Lower lobe of right lung (tissue), 2 donors: ENCODE measurements at places on chromosomes 7 and 10.

DNA sequence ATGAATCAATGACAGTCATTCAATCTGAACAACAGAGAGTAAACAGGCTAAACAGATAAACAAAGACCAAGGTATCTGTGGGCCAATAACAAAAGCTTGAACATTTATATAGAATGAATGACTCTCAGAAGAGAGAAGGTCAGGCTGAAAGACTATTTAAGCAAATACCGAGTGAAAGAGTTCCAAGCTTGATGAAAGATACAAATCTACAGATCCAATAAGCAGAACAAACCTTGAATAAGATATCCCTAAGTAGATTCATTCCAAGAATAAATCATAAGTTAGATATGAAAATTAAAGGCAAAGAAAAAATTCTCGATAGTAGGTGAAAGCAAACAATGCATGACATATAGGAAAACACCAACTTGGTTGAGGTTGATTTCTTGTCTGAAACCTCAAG, 376.4 kb upstream of the IGFBP3 start:
- no peak for DNase-seq

- DNase-seq = no peak
Measured at GRCh38 chr7:10685040-10685439, 288.6 kb upstream of the PHF14 start.

DNA sequence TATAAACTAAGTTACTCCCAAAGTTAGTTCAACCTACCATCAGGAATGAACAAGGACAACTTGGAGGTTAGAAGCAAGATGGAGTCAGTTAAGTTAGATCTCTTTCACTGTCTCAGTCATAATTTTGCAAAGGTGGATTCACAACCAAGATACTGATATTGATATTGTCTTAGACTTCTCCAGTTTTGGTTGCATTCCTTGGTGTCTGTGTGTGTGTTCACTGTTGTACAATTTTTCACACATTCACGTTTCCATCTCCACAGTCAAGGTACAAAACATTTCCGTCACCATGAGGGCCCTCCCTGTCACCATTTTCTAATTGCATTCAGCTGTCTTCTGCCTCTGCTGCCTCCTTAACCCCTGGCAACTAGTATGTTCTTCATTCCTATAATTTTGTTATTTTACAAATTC, 41.1 kb downstream of the AKR1E2 start:
- no peak for DNase-seq

GRCh38 chr10:4066581-4067390, 281.8 kb upstream of the KLF6 start:
- DNase-seq = no peak

- no peak for DNase-seq
Measured at GRCh38 chr10:130351466-130352290, 215.5 kb downstream of the GLRX3 start.

GRCh38 chr10:115171392-115171960, 78.3 kb downstream of the ATRNL1 start:
- no peak for DNase-seq

DNA sequence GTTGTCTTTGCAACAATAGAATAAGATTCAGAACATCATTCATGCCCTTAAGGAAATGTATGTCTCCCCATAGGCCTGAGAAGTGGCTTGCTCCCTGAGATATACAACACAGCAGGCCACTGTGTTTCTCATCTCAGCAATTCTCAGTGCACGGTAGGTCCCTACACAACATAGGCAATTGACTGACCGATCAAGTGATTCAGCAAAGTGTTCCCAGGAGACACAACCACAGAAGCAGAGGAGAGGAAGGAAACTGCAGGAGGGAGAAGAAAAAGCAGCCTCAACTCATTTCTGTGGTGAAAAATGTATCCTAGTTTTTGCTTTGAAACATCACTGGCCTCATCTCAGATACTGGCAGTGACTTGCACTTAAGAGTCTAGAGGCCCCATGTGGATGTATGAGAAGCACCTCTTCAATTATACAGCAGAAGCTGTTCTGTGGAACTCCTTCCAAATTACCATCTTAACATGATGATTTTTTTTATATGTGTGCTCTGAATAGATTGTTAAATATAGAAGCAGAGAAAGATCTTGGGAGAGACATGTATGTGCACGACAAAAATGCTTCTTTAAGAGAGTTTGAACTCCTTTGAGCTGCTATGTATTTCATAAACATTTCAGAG, 306.8 kb downstream of the XPNPEP1 start:
- no peak for DNase-seq

GRCh38 chr10:110833234-110833940, 38.3 kb upstream of the PDCD4 start:
- DNase-seq = no peak

DNA sequence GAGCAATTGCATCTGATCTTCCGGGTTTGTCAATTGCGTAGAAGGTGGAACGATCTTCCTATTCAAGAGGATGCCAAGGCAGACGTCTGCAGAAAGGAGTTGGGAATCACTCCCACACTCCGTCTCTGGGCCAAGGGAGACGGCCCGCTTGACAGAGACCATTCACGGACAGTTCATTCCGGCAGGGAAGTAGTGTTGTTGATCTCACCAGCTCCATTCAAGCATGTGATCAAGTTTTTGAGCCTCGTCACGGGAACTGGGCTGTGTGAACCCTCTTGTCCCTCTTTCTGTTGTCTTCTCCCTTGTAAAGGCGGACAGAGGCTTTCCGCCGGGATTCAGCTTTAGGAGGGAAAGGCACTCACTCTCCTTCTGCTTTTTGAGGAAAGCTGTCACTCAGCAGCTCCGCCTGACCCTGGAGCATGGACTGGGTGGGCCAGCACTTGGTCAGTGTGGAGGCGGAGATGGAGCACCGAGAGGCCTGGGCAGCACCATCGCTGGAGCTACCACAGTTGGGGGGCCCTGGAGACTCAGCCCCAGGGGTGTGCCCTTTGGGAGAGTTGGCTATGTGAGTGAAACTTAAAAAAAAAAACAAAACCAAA, 44.9 kb downstream of the SPDYE5 start:
- DNase-seq = no peak

DNA sequence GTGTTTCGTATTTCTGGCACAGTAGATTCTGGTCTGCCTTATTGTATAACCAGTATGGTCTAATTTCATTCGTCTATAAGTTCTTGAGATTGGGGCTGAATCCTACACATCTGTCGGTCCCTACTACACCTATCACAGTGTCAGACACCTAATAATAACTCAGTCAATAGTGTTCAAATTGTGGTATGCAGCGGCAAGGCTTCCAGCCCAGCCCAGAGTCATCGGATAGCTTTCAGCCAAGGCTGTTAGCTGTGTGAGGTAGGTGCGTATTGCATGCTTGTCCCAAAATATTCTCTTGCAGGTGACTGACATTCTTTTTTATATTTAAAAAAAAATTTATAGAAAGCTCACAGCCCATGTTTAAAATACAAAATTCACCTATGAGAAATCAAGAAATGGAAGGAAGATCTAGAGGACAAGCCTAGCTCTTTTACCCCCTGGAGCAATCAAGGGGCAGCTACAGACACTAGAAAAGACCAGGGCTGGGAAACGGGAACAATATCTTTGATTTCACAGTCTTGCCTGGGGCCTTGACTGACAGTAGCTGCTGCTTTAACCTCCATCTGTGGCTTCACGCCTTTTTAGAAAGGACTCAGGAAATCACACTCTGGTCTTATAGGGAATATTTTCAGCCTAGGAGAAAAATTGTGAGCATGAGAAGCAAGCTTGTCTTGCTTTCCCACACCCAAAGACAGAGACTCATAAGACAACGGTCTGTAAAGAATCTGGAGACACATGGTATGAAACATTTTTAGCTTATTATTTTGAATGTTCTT, 9.5 kb upstream of the ASB4 start:
- DNase-seq = no peak

DNA sequence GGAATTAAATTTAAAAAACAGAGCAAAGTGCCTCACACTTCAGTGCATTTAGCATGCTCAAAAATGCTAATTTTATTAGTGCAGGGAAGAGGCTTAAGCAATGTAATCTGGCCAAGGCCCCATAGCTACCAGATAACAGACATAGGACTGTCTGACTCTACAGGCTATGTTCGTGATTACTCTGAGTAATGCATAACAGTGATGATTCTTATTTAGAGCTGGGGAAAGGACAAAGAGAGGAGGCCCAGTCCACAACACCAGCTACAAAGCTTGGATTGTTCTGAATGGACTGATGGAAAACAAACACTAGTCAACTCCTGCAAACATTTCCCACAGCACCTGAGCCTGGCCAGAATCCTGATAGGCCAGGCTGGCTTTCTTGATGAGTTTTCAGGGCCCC, 8.4 kb upstream of the CH25H start:
- DNase-seq = no peak

DNA sequence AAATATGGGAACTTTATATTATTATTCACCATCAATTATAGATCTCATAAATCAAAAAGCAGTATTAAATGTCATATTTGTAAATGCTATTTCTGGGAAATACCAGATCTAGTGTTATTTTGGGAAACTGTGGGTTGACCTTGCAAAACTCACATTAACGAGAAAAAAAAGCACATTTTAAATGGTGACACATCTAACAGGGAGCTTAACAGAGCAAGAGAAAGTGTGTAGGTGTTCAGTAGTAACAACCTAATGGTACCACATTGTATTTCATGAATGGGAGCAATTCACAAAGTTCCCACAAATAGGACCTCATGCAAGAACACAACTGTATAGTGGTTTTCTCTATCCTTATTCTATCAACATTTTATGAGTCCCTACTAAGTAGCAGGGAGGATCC, 26.2 kb upstream of the HDAC9 start:
- no peak for DNase-seq

DNA sequence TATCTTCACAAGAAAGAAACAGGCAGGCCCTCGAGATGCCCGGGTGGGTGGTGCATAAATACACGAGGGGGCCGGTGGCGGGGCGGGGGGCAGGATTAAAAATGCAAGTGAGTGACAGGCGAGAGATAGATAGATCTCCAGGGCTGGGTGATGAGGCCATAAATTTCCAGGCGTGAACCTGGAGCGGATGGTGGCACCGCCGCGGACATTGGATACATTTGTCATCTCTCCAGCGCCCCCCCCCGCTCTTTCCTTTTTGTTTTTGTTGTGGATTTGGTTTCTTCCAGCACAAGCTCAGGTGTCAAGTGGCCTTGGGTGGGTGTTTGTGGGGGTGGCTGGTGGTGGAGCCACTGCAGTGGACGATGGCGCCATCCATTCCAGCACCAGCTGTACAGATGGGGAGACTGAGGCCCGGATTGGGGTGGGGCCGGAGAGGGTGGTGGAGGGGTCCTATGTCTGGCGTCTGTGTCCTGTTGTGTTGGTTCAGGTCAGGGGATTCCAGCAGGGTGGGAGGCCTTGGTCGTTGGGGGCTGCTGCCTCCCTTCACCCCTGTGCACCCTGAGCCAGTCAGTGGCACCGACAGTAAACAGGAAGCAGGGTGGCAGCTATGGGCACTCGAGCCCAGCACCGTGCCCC, 2.9 kb downstream of the ELFN1 start:
- peak; percentile 33 for DNase-seq

DNA sequence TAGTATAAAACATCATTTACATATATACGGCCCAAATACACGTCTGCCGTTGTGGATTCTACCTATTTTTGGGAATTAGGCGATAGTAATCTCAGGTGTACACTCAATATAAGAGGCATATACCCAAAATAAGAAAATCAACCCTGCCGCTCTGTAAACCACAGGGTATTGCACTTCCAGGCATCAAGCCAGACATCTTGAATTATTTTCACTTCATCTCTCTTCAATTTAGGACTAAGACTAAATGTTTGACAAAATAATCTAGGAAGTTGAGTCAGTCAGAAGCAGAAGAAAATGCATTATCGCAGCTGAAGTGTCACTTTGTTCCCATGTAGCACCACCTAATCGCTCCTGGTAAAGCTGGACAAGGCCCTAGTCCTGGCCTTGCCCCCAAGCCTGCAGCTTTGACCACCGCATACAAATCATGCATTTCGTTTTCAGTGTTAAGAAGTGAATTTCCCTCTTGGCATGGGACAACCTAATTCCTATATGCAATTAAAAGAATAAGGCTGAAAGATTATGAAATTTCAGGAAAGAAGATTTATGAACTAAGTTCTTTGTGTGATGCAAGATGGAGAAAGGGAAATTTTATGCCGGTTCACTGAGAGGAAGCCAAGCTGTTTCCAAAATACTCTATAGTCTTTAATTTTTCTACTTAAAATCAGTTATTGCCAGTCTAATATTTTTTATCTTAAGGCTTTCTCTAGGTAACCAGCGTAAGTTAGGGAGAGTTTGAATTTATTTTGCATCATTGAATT, 26.0 kb downstream of the CABCOCO1 start:
- no peak for DNase-seq

GRCh38 chr10:60257767-60258428, 131.8 kb downstream of the ANK3 start:
- DNase-seq = no peak

DNA sequence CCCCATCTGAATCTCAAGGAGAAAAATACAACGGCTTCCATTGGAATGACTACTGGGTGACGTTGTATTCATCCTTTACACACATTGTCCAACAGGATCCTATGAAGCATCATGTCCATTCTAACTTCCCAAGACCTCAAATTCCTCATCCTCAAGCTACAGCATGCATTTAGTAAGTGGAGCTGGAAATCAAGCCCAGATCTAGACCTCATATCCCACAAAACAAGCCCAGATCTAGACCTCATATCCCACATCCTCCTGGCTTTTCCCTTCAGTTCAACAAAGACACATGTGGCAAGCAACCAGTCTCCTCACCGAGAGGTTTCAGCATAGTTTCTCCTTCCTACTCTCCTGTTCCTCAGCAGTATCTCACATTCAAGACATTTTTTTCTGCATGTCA, 12.2 kb downstream of the IGF2BP3 start:
- DNase-seq = no peak

- no peak for DNase-seq
Measured at GRCh38 chr7:94556028-94556427, 46.4 kb downstream of the CASD1 start.

DNA sequence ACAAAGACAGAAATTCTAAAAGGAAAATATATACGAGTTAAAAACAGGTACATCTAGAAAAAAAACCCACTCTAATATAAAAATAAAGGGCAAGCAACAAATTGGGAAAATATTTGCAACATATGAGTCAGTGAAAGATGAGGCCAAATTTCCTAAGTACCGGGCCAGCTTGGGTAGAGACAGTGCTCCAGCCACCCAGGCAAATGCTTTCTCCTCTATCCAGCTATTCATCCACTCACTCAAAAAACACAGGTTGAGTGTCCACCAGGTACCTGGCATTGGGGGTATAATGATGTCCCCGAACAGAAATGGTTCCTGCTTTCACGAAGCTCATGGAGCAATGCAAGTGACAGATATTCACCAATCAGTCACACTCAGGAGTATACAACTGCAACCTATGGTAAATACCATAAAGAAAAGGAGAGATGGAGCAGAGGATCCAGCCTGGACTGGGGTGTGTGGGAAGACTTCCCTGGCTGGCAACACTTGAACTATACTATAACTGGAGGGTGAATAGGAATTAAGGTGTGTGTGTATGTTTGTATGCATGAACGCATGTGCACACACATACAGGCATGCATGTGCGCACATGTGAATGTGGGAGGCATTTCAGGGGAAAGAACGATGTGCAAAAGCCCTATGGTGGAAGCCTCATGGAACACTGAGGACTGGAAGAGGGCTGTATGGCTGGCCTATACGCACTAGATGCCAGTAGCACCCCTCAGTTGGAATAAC, 2.3 kb downstream of the ARHGAP22 start:
- no peak for DNase-seq
